Adrenal gland (tissue), 19 donors: ENCODE measurements at places on chromosomes 3 and 15. TPM values are rescaled to one million over a fixed set of nuclear protein-coding genes. Genes with fewer than 3 reads are reported as not detected.

GRCh38 chr15:39573844-39574243, 7.0 kb upstream of the THBS1 start:
- DNase-seq = no peak
- no peak overlapping the region for H3K27ac ChIP-seq
- peaks cover 5% of the 10 kb centered on the region for H3K27me3 ChIP-seq
- H3K36me3 ChIP-seq = no peaks in the 10 kb centered on the region

- H3K27me3 ChIP-seq = no peaks in the 10 kb centered on the region
- H3K27ac ChIP-seq = no peak overlapping the region
- peaks cover 7% of the 10 kb centered on the region for H3K4me1 ChIP-seq
- peaks cover 4% of the 10 kb centered on the region for H3K36me3 ChIP-seq
- H3K4me3 ChIP-seq = no peak overlapping the region
Observed at GRCh38 chr3:125300416-125300815, 74.7 kb downstream of the ZNF148 start.

DNA sequence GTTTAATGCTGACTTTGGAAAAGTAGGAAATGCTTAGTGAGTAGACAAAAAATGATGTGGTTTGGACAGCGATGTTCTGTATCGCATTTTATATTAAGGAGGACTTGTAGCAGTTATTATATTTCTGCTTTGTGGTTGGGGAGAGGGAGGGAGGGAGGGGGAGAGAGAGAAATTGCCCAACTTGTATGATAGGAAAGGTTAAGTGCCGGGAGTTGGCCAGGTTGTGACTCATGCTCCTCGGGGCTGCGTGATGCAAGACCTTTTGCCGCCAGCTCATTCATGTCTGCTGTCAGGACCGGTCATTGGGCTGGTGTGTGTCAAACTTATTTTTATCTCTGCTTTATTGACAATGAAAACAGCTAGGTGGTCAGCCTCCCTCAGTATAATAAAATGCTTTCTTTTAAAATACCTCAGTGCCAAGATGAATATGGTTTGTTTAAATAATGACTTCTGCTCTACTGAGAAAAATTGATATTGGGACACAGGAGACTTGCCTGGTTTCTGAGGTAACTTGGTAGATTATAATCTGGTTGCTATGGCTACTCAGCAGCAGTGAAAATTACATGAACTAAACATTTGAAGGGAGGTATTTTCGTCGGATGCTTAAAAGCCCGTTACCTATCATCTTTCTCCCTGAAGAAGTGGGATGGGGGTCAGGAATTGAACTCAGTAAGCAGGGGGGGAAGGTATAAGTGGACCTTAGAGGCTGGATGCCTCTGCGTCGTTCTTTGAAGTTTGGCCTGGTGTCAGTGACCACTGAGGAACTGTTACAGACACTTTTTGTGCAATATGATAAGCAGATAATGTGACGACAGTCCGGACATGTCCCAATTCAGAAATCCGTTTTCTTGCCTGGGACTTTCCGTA, 90.7 kb downstream of the FNDC3B start:
- H3K27ac ChIP-seq = peak overlapping the region; percentile 88
- no peak overlapping the region for H3K4me3 ChIP-seq
- no peaks in the 10 kb centered on the region for H3K27me3 ChIP-seq
- DNase-seq = peak; percentile 97

DNA sequence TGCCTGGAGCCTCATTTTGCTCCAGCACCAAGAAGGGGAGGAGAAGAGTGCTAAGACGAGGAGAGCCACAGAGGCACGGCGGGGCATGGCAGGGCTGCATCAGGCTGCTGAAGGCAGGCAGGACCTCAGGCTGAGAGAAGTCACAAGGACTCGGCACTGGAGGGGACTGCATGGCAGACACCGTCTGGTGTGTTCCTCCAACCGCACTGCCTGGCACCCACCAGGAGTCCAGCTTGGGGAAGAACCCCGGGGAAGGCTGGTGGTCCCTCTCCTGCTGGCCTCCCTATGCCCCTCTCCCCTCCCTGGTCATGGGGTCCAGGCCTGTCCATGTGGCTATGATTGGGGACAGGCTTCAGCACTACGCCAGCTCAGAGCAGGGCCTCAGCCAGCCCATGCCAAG, 153.2 kb upstream of the MEF2A start:
- H3K36me3 ChIP-seq = no peaks in the 10 kb centered on the region
- DNase-seq = no peak
- H3K4me1 ChIP-seq = peaks cover 11% of the 10 kb centered on the region
- H3K4me3 ChIP-seq = no peak overlapping the region

ASB14 gene
- not detected for total RNA-seq

DNA sequence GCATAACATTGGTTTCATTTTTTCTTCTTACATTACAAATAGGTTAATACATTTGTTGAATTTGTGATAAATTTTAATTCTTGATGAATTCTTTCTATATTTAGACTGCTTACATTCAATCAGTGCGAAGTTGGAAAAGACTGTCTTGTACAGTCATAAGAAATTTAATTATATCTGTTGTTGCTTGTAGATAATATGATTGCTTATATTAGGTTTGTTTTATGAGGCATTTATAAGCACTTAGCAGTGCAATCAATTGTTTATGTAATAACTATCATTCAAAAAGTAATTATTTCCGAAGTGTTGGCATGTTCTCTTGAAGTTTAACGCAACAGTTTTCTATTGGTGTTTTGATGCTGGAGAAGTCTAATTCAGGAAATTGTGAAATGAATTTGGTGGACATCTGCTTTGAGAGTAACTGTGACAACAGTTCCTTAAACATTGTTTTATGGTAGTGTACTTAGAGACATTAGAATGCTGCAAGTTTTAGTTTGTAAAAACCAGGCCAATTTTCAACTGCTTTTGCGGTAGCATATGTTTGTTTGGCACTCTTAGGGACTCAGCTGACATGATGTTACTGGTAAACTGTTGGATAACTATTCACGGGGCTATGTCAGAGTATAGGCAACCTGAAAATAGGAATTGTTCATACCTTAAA, 99.7 kb downstream of the NAALADL2 start:
- no peak overlapping the region for H3K27ac ChIP-seq
- no peaks in the 10 kb centered on the region for H3K36me3 ChIP-seq
- H3K27me3 ChIP-seq = no peaks in the 10 kb centered on the region

DNA sequence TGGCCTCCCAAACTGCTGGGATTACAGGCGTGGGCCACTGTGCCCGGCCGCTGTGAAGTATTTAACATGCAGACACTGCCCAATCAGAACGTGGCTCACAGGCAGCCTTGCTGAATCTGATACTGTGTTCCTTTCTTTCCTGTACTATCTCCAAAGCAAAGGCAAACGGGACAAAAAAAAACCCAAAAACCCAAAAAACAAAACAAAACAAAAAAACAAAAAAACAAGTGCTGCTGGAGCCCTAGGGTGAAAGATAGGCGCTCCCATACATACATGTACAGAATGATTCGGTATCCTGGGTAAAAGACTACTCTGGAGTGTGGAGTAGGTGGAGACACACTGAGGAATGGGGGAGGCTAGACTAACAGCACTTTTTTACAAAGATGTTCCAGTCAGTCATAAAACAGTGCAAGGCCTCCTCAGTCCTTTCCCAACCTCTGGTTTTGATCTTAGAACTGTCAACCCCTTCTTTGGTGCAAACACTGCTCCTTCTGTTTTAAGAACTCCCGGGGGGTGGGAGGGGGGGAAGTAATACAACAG, 7.7 kb upstream of the MAP1A start:
- H3K27me3 ChIP-seq = no peaks in the 10 kb centered on the region
- no peaks in the 10 kb centered on the region for H3K36me3 ChIP-seq
- no peak overlapping the region for H3K4me3 ChIP-seq
- H3K27ac ChIP-seq = peak overlapping the region; percentile 93
- DNase-seq = peak; percentile 51

RNF168 gene
- 10.6 TPM for total RNA-seq

- no peaks in the 10 kb centered on the region for H3K36me3 ChIP-seq
- no peak for DNase-seq
- peaks cover 5% of the 10 kb centered on the region for H3K4me1 ChIP-seq
- peaks cover 6% of the 10 kb centered on the region for H3K27me3 ChIP-seq
- H3K27ac ChIP-seq = no peak overlapping the region
Observed at GRCh38 chr3:194740859-194741491, 55.3 kb downstream of the FAM43A start.

CHRNA3 gene
- total RNA-seq = 3.0 TPM

ZNF660 gene
- 3.4 TPM for total RNA-seq

- H3K27me3 ChIP-seq = no peaks in the 10 kb centered on the region
- no peak overlapping the region for H3K4me3 ChIP-seq
- no peak for DNase-seq
- no peaks in the 10 kb centered on the region for H3K36me3 ChIP-seq
Observed at GRCh38 chr3:12878141-12878574, 36.8 kb upstream of the RPL32 start.

TMCO5A gene
- not detected for total RNA-seq

GRCh38 chr15:32691689-32692038, 26.1 kb upstream of the GREM1 start:
- H3K4me1 ChIP-seq = no peaks in the 10 kb centered on the region
- H3K36me3 ChIP-seq = no peaks in the 10 kb centered on the region
- no peak for DNase-seq
- no peaks in the 10 kb centered on the region for H3K27me3 ChIP-seq
- no peak overlapping the region for H3K27ac ChIP-seq
- H3K4me3 ChIP-seq = no peak overlapping the region

DNA sequence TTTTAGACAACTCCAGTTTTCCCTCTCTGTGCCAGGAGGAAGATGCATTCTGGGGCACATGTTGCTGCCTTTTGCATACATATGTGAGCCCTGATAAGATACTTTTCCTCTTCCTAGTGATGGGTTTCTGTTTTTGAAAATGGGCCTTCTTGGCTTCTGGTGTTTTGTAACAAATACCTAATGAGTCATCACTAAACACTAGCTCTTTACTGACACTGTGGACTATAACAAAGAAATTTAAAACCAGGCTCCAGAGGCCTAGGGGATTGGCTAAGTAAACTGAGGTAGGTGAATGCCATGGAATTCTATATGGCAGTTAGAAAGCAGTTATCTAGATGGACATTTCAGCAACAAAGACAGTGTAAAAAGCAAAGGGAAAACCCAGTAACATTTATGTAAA, 93.4 kb upstream of the NR2E3 start:
- H3K27me3 ChIP-seq = no peaks in the 10 kb centered on the region
- DNase-seq = no peak
- H3K27ac ChIP-seq = no peak overlapping the region
- no peaks in the 10 kb centered on the region for H3K36me3 ChIP-seq
- H3K4me3 ChIP-seq = no peak overlapping the region

SEMA3G gene
- total RNA-seq = 1.9 TPM

DNA sequence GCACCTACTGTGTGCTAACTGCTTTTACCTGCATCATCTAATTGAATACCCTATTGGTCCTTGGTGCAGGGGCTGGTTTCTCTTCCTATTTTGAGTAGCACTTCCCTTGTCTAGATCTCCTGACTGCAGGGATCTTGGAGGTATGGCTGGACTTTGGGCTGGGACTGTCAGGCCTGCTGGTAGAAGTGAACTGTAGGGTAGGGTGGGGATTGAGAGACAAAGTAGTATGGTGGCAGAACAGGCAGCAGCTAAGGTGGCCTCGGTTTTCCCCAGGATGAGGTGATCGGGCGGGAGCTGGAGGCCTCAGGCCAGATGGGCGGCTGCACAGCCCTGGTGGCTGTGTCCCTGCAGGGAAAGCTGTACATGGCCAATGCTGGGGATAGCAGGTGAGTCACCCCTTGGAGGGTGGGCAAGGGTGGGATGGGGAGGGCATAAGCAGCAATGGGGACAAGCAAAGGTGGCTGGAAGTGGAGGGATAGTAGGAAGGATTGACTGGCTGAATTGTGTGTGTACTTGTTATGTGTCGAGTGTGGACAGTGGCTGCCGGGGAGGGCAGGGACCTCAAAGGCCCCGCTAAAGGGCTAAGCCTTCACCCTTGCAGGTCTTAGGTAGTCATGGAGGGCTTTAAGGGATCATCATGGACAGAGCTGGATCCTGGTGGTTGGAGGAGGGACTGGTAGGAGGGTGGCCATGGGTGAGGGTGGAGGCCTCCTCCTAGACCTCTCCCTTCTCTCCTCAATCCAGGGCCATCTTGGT, 2.0 kb downstream of the PPM1M start:
- no peak overlapping the region for H3K27ac ChIP-seq
- peak; percentile 44 for DNase-seq
- H3K4me3 ChIP-seq = no peak overlapping the region
- no peaks in the 10 kb centered on the region for H3K27me3 ChIP-seq

LSMEM2 gene
- total RNA-seq = 0.36 TPM

DNA sequence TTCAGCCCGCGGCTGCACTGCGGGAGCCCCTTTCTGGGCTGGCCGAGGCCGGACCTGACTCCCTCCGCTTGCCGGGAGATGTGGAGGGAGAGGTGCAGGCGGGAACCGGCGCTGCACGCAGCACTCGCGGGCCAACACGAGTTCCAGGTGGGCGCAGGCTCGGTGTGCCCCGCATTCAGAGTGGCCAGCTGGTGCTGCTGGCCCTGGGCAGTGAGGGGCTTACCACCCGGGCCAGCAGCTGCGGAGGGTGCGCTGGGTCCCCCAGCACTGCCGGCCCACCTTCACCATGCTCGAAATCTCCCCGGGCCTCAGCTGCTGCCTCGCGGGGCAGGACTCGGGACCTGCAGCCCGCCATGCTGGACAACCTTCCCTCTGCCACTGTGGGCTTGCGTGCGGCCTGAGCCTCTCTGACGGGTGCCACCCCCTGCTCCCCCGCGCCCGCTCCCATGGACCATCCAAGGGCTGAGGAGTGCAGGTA, 733.5 kb upstream of the CCDC54 start:
- no peaks in the 10 kb centered on the region for H3K36me3 ChIP-seq
- H3K4me3 ChIP-seq = no peak overlapping the region
- no peak for DNase-seq
- H3K4me1 ChIP-seq = no peaks in the 10 kb centered on the region
